ENCODE measurements at places on chromosomes 6 and 20.

GRCh38 chr6:167827583-167828324 is 1.0 kb downstream of the AFDN start:
- peak; percentile 34 for DNase-seq
- H3K4me3 ChIP-seq, result peak overlapping the region; percentile 74
- no peaks in the 10 kb centered on the region for H3K27me3 ChIP-seq

DNA sequence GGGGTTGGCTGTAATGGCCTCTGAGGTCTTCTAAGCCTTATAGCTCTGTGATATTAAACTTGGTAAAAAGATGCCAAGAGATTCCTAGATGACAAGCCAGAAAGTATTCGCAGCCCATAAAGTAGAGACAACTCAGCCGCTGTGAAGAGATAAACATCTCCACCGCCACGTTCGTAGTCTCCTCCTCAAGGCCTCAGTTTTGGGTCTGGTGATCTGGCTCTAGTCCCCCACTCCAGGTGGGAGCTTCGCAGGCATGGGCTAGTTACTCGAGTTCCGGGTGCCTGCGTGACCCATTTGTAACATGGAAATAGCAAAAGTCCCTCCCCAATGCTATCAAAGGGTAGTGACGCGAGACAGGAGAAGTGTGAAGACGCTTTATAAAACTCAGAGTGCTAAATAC is 28.3 kb upstream of the AFDN start:
- no peaks in the 10 kb centered on the region for H3K4me1 ChIP-seq
- H3K27ac ChIP-seq, result no peak overlapping the region
- peaks cover 70% of the 10 kb centered on the region for H3K27me3 ChIP-seq
- DNase-seq, result no peak

DNA sequence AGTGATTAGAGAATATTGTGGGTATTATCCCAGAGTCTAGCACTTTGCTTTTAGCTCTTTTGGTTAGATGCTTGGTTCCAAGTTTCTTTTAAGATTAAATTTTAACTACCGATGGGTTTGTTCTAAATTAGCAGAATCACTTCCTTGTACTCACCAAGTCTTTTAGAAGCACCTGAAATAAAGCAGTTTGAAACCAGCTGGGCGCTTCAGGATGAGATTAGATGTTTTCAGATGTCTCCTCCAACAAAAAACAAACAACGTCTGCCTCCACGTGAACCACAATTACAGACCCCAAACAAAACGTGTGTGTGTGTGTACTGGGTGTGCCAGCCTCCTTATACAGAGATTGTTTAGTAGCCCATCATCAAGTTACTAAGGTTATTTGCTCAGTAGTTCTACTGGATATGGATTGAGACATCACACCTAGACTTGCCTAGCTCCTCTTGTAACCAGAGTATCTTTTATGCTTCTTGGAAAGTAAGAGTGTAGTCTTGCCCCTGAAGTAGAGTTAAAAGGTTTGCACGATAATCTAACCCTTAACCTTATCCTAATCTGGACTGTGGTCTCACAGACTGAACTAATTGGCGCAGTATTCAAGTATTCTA is 2.3 kb downstream of the DSTN start:
- no peak overlapping the region for H3K4me3 ChIP-seq
- peaks cover 12% of the 10 kb centered on the region for H3K4me1 ChIP-seq
- H3K36me3 ChIP-seq, result no peaks in the 10 kb centered on the region
- H3K27me3 ChIP-seq, result no peaks in the 10 kb centered on the region
- no peak overlapping the region for H3K27ac ChIP-seq

GRCh38 chr6:169097381-169097959 is 156.2 kb downstream of the THBS2 start:
- no peaks in the 10 kb centered on the region for H3K36me3 ChIP-seq
- DNase-seq, result no peak
- H3K4me1 ChIP-seq, result no peaks in the 10 kb centered on the region
- H3K27ac ChIP-seq, result no peak overlapping the region

DNA sequence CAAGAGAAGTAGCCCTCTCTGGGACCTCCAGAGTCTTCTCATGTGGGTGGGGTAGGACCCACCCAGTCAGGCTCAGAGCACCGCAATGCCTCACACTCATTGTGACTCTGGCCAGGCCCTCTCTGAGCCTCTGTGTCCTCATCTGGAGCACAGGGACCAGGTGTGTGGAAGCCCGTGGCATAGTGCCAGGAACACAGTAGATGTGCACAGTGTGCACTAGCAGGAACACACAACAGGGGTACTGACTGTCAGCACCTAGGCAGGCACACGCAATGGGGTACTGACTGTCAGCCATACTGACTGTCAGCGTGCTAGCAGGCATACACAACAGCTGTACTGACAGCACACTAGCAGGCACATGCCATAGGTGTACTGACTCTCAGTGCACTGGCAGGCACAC is 2.0 kb upstream of the STMN3 start:
- H3K36me3 ChIP-seq, result peaks cover 9% of the 10 kb centered on the region
- no peak for DNase-seq
- no peak overlapping the region for H3K27ac ChIP-seq
- H3K4me3 ChIP-seq, result no peak overlapping the region
- H3K27me3 ChIP-seq, result no peaks in the 10 kb centered on the region

DNA sequence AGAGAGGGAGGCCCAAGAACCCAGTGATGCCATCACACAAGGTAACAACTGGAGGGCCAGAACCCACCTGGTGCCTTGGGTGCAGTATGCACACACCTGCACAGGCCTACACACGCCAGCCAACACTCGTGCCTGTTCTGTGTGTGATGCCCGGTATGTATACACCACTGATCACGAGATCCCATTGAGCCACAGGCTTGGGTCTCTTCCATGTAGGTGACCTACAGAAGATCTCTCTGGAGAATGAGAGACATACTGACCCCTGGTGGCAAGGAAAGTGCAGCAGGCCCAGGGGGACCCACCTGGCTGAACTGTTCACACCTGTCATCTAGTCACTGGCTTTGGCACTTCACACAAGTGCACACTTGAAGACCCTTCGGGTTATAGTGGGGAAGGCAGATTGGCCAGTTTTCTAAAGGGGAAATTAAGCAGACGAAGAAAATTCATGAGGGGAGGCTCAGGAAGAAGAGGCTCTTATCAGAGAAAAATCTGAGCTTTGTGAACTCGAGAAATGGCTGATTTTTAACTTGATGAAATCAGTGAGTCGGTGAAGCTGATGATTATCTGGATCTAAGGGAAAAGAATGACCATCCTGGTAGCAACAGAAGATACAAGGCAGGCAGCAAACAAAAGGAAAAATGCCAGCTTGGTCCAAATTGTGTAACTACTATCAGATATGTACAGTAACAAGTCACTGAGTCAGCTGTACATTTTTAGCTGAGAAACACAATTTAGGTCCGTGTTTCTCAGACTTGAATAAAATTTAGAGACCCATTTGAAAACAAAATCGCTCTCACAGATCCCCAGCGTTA is 69.1 kb upstream of the PBOV1 start:
- H3K4me1 ChIP-seq, result no peaks in the 10 kb centered on the region
- DNase-seq, result peak; percentile 55
- peaks cover 27% of the 10 kb centered on the region for H3K27me3 ChIP-seq
- H3K4me3 ChIP-seq, result no peak overlapping the region
- H3K36me3 ChIP-seq, result no peaks in the 10 kb centered on the region
- H3K27ac ChIP-seq, result no peak overlapping the region

- peak overlapping the region; percentile 89 for H3K27ac ChIP-seq
- H3K4me1 ChIP-seq, result peaks cover 35% of the 10 kb centered on the region
- H3K27me3 ChIP-seq, result no peaks in the 10 kb centered on the region
- peak overlapping the region; percentile 14 for H3K4me3 ChIP-seq
- no peak for DNase-seq
- H3K36me3 ChIP-seq, result no peaks in the 10 kb centered on the region
Measured at GRCh38 chr6:13985663-13986325, 61.0 kb downstream of the RNF182 start.

GRCh38 chr6:28589234-28589956 is 63.7 kb downstream of the GPX5 start:
- peaks cover 64% of the 10 kb centered on the region for H3K36me3 ChIP-seq
- H3K4me3 ChIP-seq, result no peak overlapping the region
- no peak overlapping the region for H3K27ac ChIP-seq
- DNase-seq, result no peak
- H3K27me3 ChIP-seq, result no peaks in the 10 kb centered on the region
- H3K4me1 ChIP-seq, result no peaks in the 10 kb centered on the region

GRCh38 chr6:136411453-136412354 is 122.1 kb upstream of the BCLAF1 start:
- H3K36me3 ChIP-seq, result no peaks in the 10 kb centered on the region
- no peak overlapping the region for H3K27ac ChIP-seq
- DNase-seq, result no peak
- H3K4me1 ChIP-seq, result no peaks in the 10 kb centered on the region
- H3K27me3 ChIP-seq, result 0 out of 2 replicates have a peak, but pooled peaks cover 8% of the 10 kb centered on the region

DNA sequence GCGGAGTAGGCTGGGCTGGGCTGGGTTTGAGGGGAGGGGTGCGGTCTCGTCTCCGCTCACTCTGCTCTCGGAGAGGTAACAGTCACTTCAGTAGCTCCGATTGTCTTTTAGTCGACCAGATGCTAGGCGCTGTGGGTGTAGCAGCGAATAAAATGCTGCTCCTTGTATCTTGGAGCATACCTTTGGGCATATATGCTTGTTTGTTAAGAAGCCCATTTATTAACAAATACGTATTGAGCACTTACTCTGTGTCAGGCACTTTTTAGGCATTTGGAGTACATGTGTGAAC is 545 bp downstream of the ACTR5 start:
- peak overlapping the region; percentile 89 for H3K4me3 ChIP-seq
- H3K27me3 ChIP-seq, result no peaks in the 10 kb centered on the region
- peaks cover 29% of the 10 kb centered on the region for H3K36me3 ChIP-seq

- H3K4me1 ChIP-seq, result no peaks in the 10 kb centered on the region
- no peaks in the 10 kb centered on the region for H3K36me3 ChIP-seq
- H3K27ac ChIP-seq, result no peak overlapping the region
- no peaks in the 10 kb centered on the region for H3K27me3 ChIP-seq
- H3K4me3 ChIP-seq, result no peak overlapping the region
- DNase-seq, result no peak
Measured at GRCh38 chr20:6735942-6736845, 31.3 kb upstream of the BMP2 start.

DNA sequence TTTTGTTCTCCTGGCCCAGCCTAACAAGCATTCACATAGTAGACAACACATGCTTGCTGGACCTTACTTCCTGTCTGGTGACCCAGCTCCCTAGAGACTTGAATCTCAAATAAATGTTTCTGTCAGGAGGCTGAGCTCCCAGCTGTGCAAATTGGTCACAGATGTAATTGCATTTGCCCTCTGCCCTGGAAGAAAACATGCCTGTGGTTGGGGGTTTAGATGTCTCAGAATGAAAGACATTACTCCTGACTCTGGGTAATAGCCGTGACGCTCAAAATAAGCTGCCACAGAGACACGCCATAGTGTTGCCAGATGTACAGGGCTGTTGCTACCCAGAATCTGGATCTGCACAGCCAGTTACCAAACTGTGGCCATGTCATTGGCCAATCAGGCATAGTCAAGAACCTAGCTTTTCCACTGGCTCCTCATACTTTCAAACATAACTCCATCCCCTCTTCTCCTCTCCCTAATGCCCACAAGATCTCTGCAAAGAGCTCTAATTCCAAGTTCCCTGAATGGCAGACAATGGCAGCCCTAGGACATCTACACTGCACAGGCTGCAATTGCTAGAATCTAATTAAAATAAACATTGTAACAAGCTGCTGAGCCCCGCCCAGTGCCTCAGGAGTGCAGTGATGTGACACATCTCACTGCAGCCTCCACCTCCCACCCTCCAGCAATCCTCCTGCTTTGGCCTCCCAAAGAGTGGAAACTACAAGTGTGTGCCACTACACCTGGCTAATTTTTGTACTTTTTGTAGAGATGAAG is 32.8 kb upstream of the GMPR start:
- no peak for DNase-seq
- no peaks in the 10 kb centered on the region for H3K36me3 ChIP-seq
- H3K27me3 ChIP-seq, result no peaks in the 10 kb centered on the region
- H3K4me1 ChIP-seq, result peaks cover 8% of the 10 kb centered on the region

- H3K27ac ChIP-seq, result no peak overlapping the region
- H3K4me3 ChIP-seq, result no peak overlapping the region
- no peaks in the 10 kb centered on the region for H3K27me3 ChIP-seq
- no peak for DNase-seq
- no peaks in the 10 kb centered on the region for H3K36me3 ChIP-seq
- H3K4me1 ChIP-seq, result no peaks in the 10 kb centered on the region
Measured at GRCh38 chr20:8187740-8188139, 55.7 kb downstream of the PLCB1 start.

GRCh38 chr6:35788423-35788982 is 7.7 kb downstream of the CLPSL1 start:
- no peak overlapping the region for H3K4me3 ChIP-seq
- H3K27ac ChIP-seq, result no peak overlapping the region
- peak; percentile 13 for DNase-seq
- peaks cover 60% of the 10 kb centered on the region for H3K27me3 ChIP-seq
- H3K36me3 ChIP-seq, result no peaks in the 10 kb centered on the region

GRCh38 chr6:139625998-139626975 is 251.8 kb upstream of the CITED2 start:
- no peaks in the 10 kb centered on the region for H3K36me3 ChIP-seq
- no peaks in the 10 kb centered on the region for H3K27me3 ChIP-seq
- H3K4me1 ChIP-seq, result peaks cover 48% of the 10 kb centered on the region
- DNase-seq, result no peak
- H3K4me3 ChIP-seq, result no peak overlapping the region

DNA sequence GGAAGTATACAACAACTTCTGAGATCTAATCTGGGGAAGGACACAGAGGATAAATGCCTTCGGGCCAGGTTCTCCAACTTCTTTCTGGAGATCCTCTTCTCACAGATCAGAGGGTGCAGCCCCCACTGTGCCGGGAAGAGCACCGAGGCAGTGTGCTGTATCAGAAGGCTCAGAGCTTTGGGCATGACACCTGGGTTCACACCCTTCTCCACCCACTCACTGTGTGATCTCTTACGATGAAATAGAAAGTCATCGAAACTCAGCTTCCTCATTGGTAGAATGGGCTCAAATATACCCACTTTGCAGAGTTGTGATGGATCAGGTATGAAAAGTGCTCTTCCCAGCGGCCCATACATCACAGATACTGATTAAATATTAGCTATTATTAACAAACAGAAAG is 347.5 kb upstream of the SOX4 start:
- H3K27ac ChIP-seq, result no peak overlapping the region
- no peaks in the 10 kb centered on the region for H3K27me3 ChIP-seq
- H3K4me3 ChIP-seq, result no peak overlapping the region
- no peaks in the 10 kb centered on the region for H3K4me1 ChIP-seq
- H3K36me3 ChIP-seq, result no peaks in the 10 kb centered on the region

- DNase-seq, result no peak
- no peak overlapping the region for H3K27ac ChIP-seq
- H3K4me1 ChIP-seq, result no peaks in the 10 kb centered on the region
- no peak overlapping the region for H3K4me3 ChIP-seq
- no peaks in the 10 kb centered on the region for H3K36me3 ChIP-seq
Measured at GRCh38 chr20:64150756-64151632, 13.3 kb upstream of the MYT1 start.

GRCh38 chr6:16844183-16844582 is 82.9 kb upstream of the ATXN1 start:
- no peak overlapping the region for H3K27ac ChIP-seq
- peaks cover 7% of the 10 kb centered on the region for H3K27me3 ChIP-seq
- DNase-seq, result no peak
- H3K36me3 ChIP-seq, result no peaks in the 10 kb centered on the region
- H3K4me1 ChIP-seq, result no peaks in the 10 kb centered on the region

Data from K562 (cell line).